ENCODE measurements at places on chromosomes 16 and 17.

- no peak for DNase-seq
Observed at GRCh38 chr17:2253768-2254406, 49.7 kb downstream of the SMG6 start.

DNA sequence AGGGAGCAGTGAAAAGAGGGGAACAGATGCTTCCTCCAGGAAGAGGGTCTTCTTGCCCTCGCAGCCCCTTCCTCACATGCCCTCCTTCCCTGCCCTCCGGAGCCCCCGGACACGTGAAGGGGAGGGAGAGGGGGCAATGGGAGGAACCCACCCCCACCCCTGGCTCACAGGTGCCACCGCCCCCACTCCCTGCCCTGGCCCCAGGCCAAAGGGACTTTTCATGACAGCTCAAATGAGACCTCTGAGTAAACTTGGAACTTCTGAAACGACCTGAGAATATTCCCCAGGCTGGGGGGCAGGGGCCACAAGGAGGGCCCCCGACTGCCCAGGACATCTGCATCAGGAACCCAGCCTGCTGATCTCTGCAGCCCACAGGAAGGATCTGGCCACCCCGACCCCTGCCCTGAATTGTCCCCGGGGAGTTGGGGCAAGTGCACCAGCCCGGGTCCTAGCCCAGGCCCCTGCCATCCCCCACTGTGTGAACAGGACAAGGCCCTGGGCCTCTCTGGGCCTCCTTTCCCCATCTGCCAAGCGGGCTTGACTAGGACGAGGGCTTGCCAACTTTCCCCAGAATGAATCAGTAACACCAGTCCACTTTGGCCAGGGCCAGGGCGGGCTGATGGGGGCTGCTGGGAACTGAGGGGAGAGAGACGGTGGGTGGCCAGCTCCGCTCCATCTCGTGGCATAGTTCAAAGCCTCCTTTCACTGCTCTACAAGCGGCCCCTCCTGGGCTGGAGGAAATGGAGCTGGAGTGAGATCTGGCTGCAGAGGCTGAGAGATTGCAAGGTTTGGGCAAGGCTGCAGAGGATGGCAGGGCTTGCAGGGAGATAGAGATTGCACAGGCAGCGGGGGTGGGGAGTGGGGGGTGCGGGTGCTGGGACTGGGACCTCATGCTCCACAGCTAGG is 3.8 kb downstream of the IL21R start:
- DNase-seq = no peak

- no peak for DNase-seq
Observed at GRCh38 chr16:84036982-84037425, 5.6 kb downstream of the SLC38A8 start.

GRCh38 chr16:69435977-69436820 is 11.8 kb downstream of the CYB5B start:
- no peak for DNase-seq

GRCh38 chr16:55370762-55371482 is 46.9 kb downstream of the IRX6 start:
- DNase-seq = peak; percentile 11

- DNase-seq = no peak
Observed at GRCh38 chr16:65965628-65966027, 400.9 kb upstream of the CDH5 start.

- no peak for DNase-seq
Observed at GRCh38 chr16:24887472-24887871, 41.7 kb downstream of the SLC5A11 start.

DNA sequence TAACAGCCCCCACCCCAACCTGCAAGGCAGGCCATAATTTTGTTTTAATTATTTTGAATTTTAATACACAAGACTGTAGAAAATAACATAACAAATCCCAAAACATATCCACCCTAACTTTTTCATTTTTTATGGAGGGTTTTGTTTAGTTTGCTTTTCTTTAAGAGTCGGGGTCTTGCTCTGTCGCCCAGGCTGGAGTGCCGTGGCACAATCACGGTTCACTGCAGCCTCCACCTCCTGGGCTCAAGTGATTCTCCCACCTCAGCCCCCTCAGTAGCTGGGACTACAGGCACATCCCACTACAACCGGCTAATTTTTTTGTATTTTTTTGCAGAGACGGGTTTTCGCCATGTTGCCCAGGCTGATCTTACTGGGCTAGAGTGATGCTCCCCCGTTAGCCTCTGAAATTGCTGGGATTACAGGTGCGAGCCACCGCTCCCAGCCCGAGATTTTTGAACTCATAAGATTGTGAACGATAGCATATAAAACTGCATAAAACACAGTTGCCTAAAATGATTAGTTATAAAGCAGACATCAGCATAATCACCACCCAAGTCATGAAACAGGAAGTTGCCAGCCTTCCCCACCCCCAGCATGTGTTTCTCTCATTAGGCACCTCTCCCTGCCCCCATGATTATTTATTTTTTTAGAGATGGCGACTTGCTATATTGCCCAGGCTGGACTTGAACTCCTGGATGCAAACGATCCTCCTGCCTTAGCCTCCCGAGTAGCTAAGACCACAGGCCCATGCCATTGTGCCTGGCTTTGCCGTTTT is 13.6 kb upstream of the DOC2B start:
- DNase-seq = no peak

DNA sequence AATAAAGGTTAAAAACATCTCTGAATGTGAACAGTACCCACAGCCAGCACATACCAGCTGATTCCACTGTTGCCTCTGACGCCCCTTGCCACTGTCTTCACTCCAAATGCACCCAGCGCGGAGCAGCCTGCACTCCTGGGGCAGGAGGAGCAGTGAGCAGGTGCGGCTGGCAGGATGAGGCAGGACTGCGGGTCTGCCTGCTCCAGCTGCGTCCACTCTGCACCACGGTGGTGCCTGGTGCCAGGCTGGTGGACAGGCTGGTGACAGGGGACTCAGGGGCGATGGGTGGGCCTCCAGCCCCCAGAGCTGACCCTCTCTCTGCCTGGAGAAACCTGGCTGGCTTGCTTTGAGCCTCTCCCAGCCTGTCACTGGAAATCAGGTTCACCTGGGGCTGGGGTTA is 9.4 kb downstream of the RAB40B start:
- DNase-seq = no peak

DNA sequence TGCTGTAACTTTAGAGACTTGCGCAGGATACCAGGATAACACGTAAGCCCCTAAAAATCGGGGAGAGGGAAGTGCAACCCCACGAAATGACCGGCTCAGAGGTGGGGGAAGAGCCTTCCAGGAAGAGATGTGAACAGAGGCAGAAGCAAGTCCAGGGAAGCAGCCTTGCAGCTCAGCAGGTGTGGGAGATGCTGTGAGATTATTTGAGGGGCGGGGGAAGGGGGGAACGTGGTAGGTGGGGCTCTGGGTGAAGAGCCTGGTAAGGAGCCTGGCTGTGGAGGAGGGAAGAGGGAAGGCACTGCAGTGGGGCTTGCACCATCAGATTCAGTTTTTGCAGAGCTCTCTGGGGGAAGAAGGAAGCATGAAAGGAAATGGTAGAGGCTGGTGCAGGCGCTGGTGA is 95.4 kb upstream of the CACNG5 start:
- DNase-seq = no peak

GRCh38 chr17:33804401-33804800 is 450.7 kb upstream of the CCL2 start:
- DNase-seq = no peak

DNA sequence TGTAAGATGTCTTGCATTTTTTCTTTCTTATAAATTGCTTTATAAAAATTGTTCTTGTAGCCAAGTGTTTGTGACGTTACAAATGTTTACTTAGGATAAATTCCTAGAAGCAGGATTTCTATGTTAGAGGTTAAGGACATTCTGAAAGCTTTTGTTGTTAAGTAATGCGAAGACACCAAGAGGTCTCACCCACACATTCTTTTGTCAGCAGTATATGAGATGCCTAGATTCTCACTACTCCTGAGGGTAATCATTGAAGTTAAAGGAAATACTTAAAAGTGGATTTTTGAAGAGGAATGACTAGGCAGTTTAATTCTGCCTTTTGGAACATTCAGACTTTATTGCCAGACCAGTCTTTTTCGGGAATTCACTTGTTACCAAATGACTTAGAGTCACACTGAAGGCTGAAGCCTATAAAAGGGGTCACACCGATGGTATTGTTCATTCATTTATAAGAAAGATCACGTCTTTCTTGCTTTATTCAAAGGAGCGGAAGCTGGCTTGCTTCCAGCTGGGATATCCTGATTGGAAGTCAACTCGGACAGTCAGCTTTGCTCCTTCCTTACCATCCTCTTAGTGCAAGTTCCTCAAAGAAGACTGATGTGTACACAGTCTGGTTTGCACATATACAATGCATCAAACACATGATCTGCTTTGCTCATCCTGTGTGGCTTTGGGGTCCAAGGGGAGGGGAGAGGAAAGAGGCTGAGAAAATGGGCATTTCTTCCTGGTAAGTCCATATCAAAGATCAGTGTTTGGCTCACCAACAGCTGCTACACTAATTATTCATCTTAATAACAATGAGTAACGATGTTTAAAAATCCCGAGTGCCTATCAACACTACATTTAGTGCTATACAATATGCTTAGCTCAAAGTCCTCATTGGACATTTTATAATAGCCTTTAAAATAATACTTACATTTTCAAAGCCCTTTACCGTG is 160.0 kb downstream of the MAP2K6 start:
- DNase-seq = peak; percentile 9

Data from HTR-8/SVneo (cell line).